ENCODE measurements at places on chromosomes 7 and 10.
A peak's percentile ranks its signal among the peaks of the same experiment; 100 is the strongest.

- no peak for DNase-seq
Measured at GRCh38 chr7:41054960-41055661, 647.8 kb downstream of the INHBA start.

- DNase-seq: no peak
Measured at GRCh38 chr10:124756156-124756903, 12.2 kb upstream of the FAM53B start.

DNA sequence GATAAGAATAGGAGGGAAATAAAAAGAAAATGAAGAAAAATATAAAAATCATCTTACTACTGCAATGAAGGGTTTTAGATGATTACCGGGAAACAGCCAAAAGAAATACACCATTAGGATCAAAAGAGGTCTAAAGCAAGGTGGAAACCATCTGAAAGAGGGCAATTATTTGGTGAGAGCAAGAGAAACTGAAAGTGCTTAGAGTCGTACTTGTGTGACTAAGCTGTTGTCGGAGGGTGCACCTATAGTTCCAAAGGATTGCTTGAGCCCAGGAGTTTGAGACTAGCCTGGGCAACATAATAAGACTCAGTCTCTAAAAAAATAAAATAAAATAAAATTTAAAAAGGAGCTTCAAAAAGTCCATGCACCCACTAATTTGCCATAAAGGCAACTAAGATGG, 169.5 kb downstream of the DKK1 start:
- DNase-seq: no peak

DNA sequence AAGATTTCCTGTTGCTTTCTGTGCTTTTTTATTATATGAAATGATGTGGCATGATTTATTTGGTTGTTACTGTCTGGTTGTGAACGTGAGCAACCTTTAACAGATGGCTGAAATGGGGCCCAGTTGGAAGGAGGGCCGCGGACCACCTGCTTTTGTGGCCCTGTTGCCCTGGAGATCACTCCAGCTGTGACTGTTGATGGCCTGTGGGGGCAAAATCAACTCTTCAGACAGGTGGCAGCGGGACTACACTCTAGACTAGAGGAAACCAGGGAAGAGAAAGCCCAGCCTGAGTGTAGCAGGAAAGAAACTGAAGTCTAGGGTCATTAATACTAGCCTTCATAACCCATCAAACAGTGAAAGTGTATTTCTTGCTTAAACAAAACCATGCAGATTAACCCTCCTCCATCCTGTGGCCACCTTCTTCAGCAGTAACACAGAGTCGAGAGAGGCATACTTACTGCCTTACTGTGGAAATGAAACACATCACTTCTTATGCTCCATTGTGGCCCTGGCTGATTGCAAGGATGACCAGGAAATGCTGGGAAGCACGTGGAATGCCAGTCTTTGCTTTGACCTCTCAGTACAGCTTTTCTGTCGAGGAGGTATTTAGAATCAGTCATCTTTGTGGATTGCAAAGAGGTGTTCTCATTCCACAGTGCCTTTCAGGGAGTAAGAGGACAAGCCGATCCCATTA, 80.5 kb downstream of the CCNY start:
- no peak for DNase-seq

DNA sequence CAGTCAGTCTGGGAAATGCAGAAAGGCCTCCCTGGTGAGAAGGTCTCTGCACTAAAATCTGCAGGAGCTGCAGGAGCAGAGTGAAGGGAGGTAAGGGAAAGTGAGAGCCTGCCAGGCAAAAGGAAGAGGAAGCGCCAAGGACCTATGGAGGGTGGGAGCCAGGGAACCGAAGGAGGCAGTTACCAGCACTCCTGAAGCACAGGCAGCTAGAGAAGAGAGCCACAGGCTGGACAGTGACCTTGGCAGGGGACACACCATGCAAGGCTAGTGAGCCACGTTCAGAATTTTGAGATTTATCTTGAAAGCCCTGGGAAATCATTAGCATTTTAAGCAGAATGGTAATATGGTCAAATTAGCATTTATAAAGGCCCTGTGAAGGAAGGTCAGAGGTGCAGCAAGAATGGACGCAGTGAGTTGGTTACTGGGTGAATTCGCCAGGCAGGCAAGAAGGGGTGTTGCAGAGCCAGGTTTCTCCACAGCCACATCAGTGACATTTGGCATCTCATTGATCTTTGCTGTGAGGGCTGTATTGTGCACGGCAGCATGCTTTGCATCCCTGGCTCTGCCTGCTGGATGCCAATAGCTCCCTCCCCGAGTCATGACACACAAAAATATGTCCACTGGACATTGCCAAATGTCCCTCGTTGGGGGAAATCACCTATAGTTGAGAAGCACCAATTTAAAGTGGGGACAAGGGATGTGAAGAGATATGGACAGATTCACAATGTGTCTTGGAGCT, 54.7 kb upstream of the LANCL2 start:
- no peak for DNase-seq

GRCh38 chr10:105691811-105692210, 1050.7 kb downstream of the SORCS3 start:
- DNase-seq: no peak

DNA sequence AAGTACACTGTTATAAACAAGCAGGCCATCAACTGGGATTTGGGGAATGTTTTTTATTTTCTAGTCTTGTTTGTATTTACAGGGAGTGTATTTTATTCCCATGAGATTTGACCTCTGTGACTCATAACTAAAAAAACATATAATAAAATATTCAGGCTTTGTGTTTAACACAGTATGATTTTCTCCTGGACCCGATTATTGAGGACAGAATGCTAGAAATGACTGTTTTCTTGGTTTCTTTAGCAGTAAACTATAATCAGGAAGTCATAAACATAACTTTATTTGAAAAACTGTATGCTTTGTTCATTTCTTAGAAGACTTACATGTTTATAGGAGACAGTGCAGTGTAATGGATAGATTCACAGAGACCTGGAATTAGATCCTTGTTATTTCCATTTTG, 2.1 kb downstream of the NHLRC2 start:
- DNase-seq: no peak

- no peak for DNase-seq
Measured at GRCh38 chr7:45185028-45185863, 27.7 kb downstream of the RAMP3 start.

GRCh38 chr10:107545717-107546116, 381.2 kb upstream of the SORCS1 start:
- no peak for DNase-seq

GRCh38 chr7:130145424-130146100, 59.6 kb downstream of the TMEM209 start:
- no peak for DNase-seq

DNA sequence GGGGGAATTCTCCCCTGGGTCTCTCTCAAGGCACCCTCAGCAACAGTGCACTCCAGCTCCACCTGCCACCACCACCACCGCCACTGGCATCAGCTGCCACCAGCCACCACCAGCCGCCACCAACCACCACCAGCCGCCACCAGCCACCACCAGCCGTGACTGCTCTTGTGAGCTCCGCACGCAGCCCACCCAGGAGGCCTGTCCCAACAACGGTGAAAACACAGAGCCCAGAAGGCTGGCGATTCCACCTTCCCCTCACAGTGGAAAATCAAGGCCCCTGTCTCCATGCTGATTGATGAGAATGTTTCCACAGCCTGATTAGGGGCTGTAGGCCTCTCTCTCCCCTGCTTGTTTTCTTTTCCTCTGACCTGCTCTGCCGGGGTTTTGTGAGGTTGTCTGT, 41.1 kb downstream of the COBL start:
- DNase-seq: no peak

DNA sequence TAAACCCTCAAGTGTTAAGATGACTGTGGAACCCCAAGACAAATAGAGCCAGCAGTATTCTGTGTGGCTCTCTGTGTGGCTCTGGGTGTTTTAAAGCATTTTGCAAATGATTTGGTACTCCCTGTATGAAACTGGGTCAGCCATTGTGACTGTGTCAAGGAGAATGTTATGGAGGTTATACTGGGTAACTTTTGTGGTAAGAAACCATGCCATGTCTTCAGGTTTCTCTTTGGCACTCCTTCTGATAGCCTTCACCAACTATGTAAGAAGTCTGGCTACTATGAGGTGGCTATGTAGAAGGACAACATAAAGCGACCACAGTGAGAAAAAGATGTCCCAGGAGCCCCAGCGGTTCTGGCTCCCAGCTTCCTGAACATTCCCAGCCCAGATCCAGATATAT, 226.6 kb upstream of the RHOBTB1 start:
- DNase-seq: peak; percentile 7

DNA sequence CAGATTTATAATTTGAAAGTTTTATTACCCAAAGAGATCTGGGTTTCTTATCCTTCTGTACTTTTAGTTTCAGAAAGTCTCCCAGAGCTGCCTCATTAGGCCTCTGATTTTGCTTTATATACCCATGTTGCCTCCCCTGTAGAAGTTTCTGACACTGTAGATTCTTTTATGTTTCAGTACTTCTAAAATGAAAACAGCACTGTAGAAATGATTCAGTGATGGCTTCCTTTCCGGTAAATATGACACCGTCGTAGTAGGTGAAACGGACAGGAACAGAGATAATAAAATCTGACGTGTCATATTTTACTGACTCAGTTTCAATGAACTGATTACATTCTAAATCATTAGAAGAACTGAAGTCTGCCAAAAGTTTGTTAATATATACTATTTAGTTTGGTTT, 272.7 kb downstream of the TWIST1 start:
- DNase-seq: no peak

- peak; percentile 59 for DNase-seq
Measured at GRCh38 chr10:3107426-3107961, 40.1 kb downstream of the PFKP start.

DNA sequence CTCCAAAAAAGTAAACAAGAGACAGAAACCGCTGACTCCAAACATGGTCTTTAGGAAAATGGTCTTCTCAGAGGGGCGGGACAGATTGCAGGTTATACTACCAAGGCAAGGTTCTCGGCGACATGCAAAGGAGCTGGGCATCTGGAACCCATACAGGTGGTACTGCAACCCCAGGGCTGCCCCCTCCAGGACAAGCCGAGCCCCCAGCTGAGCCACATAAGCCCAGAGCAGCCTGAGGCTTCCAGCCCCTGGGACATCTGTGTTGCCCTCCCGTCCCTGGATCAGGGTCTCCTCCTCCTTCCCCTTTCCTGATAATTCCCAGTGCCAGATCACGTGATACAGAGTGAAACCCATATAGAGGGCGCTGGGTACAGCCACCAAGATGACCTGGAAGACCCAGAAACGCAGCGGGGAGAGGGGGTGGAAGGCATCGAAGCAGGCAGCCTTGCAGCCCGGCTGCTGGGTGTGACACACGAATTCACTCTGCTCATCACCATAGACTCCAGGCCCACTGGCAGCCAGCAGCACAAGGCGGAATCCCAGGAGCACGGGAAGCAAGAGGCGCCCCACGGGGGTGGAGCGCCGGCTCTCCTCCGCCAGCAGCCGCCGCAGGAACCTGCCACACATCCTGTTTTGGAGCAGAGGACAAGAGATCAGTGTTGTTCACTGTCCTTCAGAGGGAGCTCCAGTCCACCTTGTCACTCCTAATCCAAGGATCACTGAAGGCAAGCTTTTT, at the start of gene GJC3:
Gene GJC3 (minus strand): TSS at position 627 of the 736 bp plus-strand sequence. CDS start 0 bp downstream, at position 627.
- DNase-seq: peak; percentile 65
